ENCODE measurements at places on chromosomes 6 and 20.

DNA sequence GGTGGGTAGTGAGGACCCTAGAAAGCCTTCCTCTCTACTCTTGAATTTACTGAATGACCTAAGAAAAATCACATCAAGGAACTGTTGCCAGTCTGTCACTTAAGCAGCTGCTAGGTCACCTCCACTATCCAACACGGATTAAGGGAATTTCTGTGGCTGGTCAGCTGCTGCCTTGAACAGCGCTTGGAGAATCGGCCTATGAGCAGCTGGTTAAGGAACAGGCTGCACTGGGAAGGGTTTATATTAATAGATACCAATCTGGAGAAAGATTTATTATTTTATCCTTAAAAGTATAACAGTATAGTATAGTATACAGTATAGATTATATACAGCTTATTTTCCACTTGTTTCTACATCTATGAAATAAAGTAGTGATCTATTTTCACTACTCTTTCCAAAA is 6.5 kb downstream of the PTPRK start:
- DNase-seq = no peak

- no peak for DNase-seq
Measured at GRCh38 chr20:2280082-2280481, 15.7 kb upstream of the TGM3 start.

- peak; percentile 57 for DNase-seq
Measured at GRCh38 chr6:32129297-32130088, 595 bp downstream of the FKBPL start.

DNA sequence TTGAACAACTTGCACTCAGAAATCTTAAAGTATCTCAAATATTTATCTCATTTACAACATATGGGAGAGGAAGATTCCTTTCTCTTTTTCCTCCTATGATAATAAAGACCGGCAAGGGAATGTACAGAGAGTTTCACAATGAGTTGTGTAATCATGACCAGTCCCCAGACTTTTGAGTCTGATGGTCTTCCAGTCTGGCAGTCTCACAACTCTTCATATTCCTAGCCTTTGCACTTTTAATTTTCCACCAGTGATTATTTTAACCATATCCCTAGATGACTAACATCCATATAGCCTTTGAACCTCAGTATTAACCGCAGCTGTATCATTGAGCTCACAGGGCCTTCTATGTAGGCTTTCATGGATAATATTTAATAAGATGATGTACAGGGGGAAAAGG is 278.5 kb downstream of the KHDC1L start:
- no peak for DNase-seq

- DNase-seq = no peak
Measured at GRCh38 chr6:13560651-13561044, 13.8 kb upstream of the SIRT5 start.

- no peak for DNase-seq
Measured at GRCh38 chr6:89239338-89239737, 22.2 kb upstream of the GABRR1 start.

GRCh38 chr20:16167423-16168130 is 405.7 kb downstream of the KIF16B start:
- DNase-seq = no peak

GRCh38 chr6:131982740-131983259 is 31.6 kb upstream of the CCN2 start:
- no peak for DNase-seq

- no peak for DNase-seq
Measured at GRCh38 chr20:10842116-10842515, 168.3 kb upstream of the JAG1 start.

- no peak for DNase-seq
Measured at GRCh38 chr20:60371384-60371783, 413.2 kb downstream of the CDH26 start.

DNA sequence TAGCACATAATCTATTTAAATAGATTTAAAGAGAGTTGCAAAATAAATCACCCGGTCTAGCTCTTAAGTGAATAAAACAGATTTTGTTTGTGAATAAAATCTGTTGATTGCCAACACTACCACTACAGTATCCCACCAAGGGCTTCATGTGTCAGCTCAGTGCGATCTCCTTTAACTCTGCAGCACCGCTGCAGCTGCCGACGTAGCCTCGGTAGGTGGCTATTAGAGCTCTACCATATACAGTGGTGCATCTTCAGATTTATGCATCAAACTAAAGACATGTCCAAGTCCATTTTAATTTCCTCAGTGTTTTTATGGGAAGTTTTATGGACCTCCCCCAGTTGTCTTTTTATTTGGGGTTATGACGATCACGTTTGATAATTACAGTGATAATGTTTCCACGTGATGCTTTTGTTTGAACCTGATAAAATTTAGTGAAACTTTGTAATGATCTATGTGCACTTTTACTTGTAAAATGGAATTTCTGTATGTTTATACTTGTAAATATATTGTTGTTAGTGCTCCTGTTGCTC is 26.7 kb downstream of the ECI2 start:
- DNase-seq = no peak

- no peak for DNase-seq
Measured at GRCh38 chr6:111173946-111174345, 86.6 kb downstream of the SLC16A10 start.
